ENCODE measurements at places on chromosomes 16 and 17.

GRCh38 chr16:85652431-85653221 lies 36.1 kb downstream of the GINS2 start:
- DNase-seq, result peak; percentile 34

- no peak for DNase-seq
Observed at GRCh38 chr16:65312071-65312470, 190.2 kb upstream of the CDH11 start.

- DNase-seq, result no peak
Observed at GRCh38 chr16:88540346-88540977, 29.7 kb upstream of the ZC3H18 start.

- peak; percentile 7 for DNase-seq
Observed at GRCh38 chr17:20896153-20896649, 146.6 kb downstream of the USP22 start.

- no peak for DNase-seq
Observed at GRCh38 chr17:47252209-47252608, 1.4 kb upstream of the ITGB3 start.

GRCh38 chr17:59093145-59093701 lies 13.5 kb downstream of the TRIM37 start:
- no peak for DNase-seq

DNA sequence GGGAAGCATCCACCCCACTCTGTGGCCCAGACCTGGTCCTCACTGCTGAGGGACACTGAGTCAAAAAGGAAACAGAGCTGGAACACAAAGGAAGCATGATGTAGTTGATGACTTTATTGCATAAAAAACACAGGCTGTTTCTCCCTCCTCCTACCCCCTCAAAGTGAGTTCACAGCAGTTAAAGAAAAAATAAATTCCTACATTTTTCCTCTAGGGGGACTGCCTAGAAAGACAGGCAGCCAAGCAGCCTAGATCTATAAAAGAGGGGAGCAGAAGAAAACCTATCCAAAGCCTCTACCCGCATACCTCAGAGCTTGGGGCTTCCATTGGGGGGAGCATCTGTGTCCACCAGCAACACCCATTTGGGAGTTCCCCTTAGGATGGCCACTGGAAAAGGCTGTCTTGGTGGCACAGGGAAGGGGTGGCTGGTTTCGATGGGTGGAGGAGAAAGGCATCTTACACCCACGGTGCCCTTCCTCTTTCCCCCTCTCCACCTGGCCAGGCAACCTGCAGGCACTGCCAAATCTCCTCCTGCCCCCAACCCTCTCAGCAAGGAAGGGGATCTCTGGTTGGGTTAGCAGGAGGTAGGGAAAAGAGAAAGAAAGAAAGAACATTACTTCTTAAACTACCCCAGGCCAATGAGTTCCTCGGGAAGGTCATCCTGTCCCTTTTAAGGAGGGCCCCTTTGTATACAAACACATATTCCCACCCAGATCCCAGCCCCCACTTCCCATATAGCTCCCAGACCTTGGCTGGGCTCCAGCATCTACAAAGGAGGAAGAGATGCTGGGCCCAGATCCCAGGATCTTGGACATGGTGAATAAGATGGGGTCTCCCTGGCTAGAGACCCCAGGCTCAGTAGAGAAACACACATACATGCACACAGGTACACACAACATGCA lies 4.0 kb upstream of the SCRN2 start:
- DNase-seq, result no peak

All from foreskin keratinocyte (primary cell).